ENCODE measurements at places on chromosomes 1 and 21.

GRCh38 chr1:175715742-175716141, 27.7 kb downstream of the TNR start:
- peak; percentile 42 for DNase-seq

DNA sequence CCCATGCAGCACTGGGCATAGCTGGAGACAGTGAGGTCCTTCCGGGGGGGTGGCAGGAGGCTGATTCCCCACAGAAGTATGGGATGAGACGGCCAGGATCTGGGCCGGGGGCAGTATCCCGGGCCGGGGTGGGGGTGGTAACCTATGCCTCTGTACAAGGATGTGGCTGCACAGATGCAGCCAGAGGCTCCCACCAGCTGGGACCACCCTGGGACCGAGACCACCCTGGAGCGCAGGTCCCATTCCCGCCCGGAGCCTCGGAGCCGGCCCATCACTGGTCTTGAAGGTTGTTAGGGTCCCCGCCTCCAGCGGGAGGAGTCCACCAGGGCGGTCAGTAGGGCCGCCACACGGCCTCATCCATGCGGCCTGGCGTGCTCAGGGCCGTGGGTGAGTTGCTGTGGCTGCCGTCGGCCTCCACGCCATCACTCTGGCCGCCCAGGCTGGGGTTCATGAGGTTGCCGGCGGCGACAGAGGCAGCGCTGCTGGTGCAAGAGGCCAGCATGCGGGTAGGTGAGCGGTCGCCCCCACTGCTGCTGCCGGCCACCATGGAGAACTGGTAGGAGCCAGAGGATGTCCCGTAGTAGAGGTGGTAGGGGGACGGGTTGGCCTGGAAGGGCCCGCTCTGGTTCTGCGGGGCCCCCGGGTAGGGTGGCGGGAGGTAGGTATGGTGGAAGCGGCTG, 28.1 kb downstream of the RUNX3 start:
- DNase-seq = no peak

- no peak for DNase-seq
These were observed 1.0 kb upstream of the IER5 start for GRCh38 chr1:181087400-181087901.

GRCh38 chr1:236137285-236137852, 5.0 kb upstream of the GPR137B start:
- DNase-seq = no peak

GRCh38 chr1:45769261-45769932, 18.9 kb upstream of the IPP start:
- DNase-seq = no peak

DNA sequence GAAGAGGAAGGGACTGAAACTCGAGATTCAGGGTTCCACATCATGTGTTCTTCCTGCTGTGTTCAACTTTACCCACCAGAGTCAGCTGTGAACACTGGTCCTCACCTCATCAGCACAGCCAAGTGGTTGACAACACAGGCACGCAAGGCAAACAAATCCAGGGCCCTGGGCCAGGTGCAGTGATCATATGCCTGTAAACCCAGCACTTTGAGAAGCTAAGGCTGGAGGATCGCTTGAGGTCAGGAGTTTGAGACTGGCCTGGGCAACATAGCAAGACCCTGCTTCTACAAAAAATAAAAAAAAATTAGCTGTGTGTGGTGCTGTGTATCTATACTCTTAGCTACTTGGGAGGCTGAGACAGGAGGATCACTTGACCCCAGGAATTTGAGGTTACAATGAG, 8.4 kb upstream of the XKR8 start:
- DNase-seq = no peak

DNA sequence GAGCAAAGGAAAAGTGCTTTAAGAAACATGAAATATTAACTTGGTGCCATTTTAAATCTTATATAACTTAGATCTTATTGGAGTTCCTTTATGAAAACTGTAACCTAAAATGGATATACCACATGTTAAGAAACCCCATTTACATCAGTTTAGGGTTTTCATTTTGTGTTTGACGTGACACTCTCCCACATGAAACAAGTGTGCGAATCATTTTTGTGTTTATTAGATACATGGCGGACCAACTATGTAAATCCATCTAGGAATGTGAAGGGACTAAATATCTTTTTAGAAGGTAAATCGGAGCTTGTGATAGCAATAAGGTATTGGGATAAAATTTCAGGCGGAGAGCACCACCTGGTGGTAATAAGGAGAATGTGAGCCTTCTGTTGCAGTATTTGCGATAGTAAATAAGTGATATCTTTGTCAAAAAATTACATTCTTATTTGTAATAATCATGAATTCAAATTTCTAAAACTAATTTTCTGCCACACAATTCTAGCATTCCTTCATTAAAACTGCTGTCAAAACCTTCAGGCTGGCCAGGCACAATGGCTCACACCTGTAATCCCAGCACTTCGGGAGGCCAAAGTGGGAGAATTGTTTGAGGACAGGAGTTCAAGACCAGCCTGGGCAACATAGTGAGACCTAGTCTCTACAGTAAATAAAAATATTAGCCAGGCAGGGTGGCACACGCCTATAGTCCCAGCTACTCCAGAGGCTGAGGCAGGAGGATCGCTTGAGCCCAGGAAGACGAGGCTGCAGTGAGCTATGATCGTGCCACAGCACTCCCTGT, 31.3 kb downstream of the SMAP2 start:
- no peak for DNase-seq
